ENCODE measurements at places on chromosomes 7 and 10.

DNA sequence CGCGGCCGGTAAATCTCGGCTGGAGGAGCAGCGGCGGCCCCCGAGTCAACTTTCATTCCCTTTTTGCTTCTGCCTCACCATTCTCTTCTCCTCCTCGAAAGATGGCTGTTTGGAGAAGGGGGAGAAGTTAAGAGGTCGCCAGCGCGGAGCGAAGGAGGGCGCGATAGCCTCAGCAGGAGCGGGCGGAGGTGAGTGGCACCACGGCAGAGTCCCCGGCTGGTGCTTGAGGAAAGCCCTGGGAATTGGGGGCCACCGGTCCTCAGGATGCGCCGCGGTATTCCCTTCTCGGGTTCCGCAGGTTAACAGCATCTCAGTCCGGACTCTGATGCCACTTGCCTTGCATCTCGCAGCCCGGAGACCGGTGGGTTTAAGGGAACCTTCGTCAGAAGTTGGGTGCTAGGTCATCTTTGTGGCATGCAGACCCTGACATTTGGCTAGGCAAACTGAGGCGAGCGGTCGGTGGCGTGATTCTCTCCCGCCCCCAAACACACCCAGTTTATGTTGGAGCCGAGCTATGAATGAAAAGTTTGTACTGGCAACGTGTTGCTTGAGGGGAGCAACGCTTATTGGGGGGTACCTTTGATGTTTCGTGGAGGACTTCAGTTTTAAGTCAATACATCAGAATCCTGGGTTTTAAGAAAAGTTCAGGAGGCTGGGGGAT lies 59.5 kb upstream of the PRPS1L1 start:
- H3K4me1 ChIP-seq = no peaks in the 10 kb centered on the region
- no peak overlapping the region for H3K4me3 ChIP-seq
- peaks cover 49% of the 10 kb centered on the region for H3K27me3 ChIP-seq
- no peak for DNase-seq
- no peaks in the 10 kb centered on the region for H3K36me3 ChIP-seq

DNA sequence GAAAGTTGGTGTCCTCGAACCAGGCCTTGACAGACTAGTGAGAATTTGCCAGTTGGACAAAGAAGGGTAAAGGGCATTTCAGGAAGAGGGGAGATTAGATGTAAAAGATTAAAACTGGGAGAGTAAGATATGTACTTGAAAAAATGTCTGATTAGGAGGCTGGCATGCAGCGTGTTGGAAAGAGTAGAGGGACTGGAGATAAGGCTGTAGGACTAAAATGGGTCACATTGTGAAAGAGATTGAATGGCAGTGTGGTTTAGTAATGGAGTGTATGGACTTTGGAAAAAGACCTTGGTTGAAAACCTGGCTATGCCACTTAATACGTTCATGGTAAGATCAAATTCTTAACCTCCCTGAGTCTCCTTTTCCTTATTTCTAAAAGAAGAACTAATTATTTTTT lies 14.1 kb downstream of the CREM start:
- peaks cover 11% of the 10 kb centered on the region for H3K4me1 ChIP-seq
- no peaks in the 10 kb centered on the region for H3K27me3 ChIP-seq
- no peak for DNase-seq
- H3K27ac ChIP-seq = no peak overlapping the region

GRCh38 chr7:2360796-2361195 lies 6.2 kb downstream of the EIF3B start:
- H3K27me3 ChIP-seq = no peaks in the 10 kb centered on the region
- H3K36me3 ChIP-seq = peaks cover 72% of the 10 kb centered on the region
- no peak overlapping the region for H3K4me3 ChIP-seq
- no peak overlapping the region for H3K27ac ChIP-seq
- peaks cover 42% of the 10 kb centered on the region for H3K4me1 ChIP-seq
- no peak for DNase-seq

GRCh38 chr10:120897343-120897742 lies 46.2 kb downstream of the WDR11 start:
- no peak overlapping the region for H3K4me3 ChIP-seq
- no peak for DNase-seq
- no peaks in the 10 kb centered on the region for H3K27me3 ChIP-seq
- peaks cover 40% of the 10 kb centered on the region for H3K36me3 ChIP-seq

Measured in CD4-positive, alpha-beta T cell (primary cell).